AML-193 (cell line): ENCODE measurements at places on chromosomes 4 and X.
A peak's percentile ranks its signal among the peaks of the same experiment; 100 is the strongest.

DNA sequence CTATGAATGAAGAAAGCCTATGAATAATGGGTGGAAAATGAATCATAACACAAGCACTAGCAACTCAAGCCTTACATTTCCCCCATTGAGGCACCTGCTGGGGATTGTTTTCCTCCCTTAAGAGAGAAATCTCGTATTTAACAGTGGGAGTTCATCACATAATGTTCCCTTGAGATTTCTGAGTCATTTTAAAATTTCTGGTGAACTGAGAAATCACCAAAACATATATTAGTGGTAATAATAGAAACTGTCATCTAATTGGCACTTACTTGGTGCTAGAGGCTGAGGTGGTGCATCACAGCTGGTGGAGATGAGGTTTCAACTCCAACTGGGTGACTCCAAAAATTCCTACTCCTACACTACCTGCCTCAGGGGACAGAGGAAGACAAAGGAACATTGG, 561.3 kb upstream of the LCORL start:
- no peak for DNase-seq

GRCh38 chrX:45264865-45265264, 64.2 kb upstream of the DIPK2B start:
- no peak for DNase-seq

DNA sequence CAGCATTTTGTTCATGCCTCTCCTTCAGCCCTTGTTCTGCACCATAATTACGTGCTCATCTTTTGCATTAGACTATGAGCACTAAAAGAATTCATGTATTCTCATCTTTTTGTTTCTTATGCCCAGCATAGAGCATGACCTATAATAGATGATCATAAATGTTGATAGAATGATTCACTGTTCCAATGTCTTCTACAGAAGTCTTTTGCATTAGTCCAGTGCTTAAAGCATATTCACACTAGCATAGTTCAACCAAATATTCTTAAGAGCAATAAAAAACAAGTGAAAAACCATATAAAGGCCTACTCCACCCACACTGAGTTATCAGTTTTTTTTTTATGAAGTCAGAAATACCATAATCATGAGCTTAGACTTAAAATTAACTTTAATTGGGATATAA, 36.5 kb upstream of the SLC10A4 start:
- no peak for DNase-seq

GRCh38 chr4:149136951-149137620, 678.6 kb downstream of the IQCM start:
- no peak for DNase-seq

DNA sequence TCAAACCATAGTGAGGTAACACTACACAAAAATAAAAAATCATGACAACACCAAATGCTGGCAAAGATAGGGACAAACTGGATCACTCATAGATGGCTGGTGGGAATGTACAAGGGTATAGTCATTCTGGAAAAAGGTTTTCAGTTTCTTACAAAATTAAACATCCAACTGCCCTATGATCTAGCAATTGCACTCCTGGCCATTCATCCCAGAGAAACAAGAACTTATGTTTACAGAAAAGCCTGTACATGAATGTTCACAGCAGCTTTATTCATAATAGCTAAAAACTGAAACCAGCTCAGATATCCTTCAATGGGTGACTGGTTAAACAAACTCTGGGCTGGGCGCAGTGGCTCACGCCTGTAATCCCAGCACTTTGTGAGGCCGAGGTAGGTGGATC, 43.3 kb downstream of the NYX start:
- no peak for DNase-seq

DNA sequence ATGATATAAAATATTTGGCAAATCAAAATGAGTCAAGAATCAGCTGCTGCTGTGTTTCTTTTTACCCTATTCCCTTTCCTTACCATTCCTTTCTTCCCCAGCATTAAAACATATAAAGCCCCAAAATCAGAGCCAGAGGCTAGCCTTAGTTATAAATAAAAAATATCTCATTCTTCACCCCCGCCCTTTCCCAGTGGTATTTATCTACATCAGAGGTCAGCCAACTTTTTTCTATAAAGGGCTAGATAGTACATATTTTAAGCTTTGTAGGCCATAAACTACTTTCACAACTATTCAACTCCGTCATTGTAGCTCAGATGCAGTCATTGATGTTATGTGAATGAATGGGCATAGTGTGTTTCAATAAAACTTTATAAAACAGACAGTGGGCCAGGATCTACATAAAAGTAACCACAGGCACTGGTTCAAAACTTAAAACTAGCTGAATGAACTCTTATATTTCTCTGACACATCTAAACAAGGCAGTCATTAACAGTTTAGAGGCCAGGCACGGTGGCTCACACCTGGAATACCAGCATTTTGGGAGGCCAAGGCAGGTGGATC, 30.5 kb upstream of the TCEANC start:
- no peak for DNase-seq

DNA sequence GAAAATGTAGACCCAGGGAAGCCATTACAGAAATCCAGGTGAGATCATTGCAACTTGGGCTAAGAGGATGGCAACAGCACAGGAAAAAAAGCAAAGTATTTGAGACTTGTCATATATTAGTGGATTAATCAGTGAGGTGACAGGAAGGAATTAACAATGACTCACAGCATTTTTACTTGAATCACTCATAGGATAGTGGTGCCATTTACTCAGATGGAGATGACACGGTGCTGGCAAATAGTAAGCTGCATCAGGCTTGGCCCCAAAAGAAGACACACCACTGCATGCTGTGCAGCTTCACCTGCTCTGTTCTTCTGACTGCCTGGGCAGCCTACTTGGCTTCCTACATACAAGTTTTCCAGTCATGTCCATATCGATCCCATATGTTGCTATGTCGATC, 144.8 kb downstream of the FRYL start:
- DNase-seq = no peak

DNA sequence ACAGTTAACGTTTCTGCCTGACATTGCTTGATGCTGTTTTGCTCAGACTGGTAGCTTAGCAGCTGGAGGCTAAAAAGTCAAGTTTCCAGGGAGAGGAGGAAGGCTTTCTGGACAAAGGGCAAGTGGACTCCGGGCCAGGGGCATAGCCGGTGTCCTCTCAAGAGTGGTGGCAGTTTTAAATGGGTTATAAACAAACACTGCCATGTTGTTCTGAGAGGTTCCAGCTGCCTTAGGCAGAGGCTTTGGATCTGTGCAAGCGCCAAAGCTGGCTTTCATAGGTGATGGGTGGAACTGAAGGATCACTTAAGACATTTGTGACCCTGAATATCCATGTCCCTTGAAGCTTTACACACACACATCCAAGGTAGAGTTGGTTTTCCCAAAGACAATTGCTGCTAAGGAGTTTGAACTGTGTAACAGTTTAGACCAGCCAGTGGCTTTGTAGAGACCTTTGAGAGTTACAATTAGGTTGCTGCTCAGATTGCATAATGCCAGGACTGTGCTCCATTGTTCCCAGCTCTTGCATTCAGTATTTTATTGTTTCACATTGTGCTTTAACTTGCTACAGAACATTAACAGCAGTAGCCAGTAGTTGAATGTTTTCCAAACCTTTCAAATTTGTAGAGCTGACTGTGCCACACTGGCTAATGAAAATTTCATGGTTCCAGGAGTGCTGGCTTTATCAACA, 54.1 kb upstream of the AP1S2 start:
- no peak for DNase-seq

DNA sequence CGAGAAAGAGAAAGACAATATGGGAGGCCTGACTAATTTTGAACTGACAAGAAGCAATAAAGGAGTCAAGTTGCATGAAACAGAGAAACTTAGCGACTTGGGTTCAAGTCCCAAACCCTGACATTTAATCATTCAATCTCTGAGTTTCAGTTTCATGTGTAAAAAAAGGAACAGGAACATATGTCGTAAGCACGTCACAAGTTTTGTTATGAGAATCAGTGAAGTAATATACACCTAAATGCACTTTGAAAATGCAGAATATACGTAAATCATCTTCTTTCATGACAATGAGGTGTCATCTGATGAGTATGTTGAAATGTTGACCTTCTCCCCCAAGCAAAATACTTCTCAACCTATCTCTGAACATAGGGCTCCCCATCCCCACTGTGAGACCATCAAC, 10.4 kb downstream of the ACOT9 start:
- peak; percentile 6 for DNase-seq
